ENCODE measurements at places on chromosomes 2 and 18. TPM values are rescaled to one million over a fixed set of nuclear protein-coding genes. Genes with fewer than 3 reads are reported as not detected.

DNA sequence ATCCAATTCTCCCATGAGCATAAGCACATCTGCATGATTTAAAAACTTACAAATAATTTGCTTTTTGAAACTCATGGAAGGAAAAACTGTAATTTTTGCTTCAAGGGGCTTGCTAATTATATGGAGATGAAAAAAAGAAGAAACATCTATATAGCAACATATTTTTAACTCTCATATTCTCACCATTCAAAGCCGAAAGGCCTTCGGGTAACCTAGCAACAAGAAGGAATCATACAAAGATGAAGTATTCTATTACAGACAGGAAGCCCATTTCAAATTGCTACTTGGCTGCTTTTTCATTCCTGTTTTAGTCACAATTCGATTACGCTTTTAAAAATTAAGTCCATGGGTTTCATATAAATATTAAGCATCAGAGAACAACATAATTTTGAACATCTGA lies 39.2 kb upstream of the RNU4ATAC start:
- no peak for DNase-seq

DNA sequence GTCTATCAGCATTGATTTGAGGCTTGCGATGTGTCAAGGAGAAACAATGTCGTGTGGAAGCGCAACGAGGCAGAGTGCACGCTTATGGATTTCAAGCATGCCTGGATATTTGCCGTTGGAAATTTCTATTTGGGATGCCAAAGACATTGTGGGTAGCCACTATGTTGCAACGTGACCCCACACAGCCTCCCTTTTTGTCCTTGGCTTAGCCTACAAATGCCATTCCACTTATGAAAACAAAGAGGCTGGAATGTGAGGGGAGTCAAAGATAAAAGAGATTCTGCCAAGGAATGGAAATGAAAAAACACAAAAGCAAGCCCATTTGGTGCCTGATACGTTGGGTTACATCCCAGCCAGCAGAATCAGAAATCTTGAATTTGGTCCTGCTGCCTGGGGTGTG lies 721.2 kb downstream of the GALR1 start:
- no peak for DNase-seq

DNA sequence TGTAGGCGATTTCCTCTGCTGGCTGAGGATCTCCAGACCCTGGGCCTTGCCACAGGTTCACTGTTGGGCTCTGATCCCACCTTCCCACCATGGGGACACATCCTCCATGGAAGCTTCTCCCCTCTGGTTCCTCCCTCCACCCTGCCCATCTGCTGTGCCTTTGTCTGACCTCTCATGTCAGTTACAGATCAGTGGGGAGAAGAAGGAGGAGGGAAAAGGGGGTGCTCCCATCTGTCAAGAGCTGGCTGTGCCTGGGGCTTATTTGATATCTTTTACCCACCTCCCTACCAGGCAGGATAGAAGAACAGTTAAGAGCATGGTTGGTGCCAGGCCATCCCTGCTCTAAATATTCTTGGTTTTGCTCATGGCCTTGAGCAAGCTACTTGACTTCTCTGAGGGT lies 12.3 kb upstream of the DNAJB2 start:
- DNase-seq: no peak

DNA sequence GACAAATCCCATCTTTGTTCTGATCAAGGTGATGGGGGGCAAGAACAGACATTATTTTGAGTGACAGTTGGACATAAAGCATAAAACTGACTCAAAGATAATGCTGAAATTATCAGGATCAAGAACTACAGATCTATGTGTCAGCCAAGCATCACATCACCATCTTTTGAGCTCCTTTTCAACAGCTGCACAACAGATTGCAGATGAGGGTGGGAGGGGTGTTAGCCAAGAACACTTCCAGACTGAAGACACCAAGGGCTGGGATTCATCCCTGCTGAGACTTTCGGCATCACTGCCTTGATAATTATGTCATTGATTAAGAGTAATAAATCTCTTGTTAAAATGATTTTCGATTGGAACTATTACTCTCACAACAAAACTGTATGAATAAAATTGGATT lies 191.5 kb upstream of the NETO1 start:
- no peak for DNase-seq

DNA sequence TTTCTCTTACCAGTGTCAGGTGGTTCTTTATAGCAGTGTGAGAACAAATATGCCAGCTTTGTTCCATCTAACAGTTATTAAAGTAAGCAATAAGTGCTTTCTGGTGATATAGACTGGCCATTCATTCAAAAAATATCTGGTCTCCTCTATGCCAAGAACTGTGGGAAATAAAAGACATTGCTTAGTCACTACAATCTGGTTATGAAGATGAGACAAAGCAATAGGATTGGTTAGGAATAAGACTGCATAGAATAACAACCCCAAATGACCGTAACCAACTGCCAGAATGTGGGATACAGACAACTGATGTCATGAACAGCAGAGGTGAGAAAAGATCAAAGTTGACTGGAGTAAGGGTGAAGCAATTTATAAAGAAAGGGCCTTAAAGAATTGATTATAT lies 83.8 kb downstream of the MBD2 start:
- no peak for DNase-seq

DNA sequence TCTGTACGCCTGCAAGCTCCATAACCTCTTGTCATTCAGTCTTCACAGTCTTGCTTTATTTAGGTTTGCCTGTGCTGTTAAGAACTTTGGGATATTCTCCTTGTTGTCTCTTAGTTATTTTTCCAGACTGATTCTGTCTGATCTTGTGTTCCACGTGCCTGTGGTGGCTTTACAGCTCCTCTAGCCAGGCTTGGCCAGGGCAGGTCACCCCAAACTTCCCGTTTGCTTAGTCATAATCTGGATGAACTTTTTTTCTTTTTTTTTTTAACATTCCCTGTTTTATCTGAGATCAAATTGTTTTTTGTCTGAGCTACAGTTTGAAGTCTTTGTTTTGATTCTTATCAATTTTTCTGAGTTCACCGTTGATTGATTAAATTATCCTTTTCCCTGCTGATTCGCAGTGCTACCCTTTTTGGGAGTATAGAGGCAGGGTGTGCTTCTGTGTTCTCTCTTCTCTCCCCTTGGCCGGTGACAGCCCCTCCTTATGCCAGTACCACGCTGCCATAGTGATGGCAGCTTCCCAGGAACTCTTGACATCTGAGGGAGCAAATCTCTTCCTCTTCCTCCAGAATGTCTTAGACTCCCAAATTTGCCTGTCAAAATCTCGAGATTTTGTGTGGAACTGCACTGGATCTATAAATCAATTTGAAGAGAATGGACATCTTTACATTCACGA lies 2.5 kb downstream of the SP100 start:
- DNase-seq: no peak

IL1B gene
- total RNA-seq: not detected

DNA sequence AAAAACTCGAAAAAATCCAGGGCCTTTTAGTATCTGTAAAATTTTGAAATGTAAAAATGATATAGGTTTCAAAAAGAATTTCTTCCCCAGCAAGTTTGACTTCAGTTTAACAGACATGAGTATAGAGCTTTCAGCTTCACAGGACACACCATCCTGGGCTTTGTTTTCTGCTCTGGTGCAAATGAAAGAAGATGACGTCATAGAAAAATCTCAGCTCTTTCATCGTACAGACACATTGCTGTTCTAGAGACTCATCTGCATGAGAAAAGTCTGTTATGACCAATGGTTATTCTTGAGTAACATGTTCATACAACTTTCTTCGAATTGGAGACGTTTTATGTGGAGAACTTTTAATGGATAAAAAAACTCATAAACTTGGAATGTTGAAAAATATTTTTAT lies 111.7 kb upstream of the DYNAP start:
- DNase-seq: no peak

CCDC68 gene
- total RNA-seq: not detected

- DNase-seq: no peak
Observed at GRCh38 chr2:234331566-234331965, 165.3 kb downstream of the ARL4C start.

GKN1 gene
- total RNA-seq: not detected

- DNase-seq: no peak
Observed at GRCh38 chr2:232994446-232994845, 18.6 kb downstream of the NGEF start.

DNA sequence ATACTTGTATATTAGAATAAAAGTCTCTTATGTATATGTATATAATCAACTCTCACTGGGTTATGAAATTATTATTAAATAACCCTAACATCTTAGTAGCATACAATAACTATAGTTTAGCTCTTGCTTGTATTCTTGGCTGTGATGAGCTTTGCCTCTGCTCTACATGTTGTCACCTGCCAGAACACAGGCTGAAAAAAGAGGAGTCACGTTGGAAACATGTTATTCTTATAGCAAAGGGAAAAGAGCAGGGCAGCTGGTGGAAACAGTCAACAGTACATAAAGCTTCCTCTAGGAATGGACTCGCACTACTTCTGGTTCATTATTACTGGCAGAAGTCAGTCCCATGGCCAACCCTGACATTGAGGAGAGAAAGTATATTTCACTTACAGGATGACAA lies 362.0 kb upstream of the KYNU start:
- no peak for DNase-seq

DNA sequence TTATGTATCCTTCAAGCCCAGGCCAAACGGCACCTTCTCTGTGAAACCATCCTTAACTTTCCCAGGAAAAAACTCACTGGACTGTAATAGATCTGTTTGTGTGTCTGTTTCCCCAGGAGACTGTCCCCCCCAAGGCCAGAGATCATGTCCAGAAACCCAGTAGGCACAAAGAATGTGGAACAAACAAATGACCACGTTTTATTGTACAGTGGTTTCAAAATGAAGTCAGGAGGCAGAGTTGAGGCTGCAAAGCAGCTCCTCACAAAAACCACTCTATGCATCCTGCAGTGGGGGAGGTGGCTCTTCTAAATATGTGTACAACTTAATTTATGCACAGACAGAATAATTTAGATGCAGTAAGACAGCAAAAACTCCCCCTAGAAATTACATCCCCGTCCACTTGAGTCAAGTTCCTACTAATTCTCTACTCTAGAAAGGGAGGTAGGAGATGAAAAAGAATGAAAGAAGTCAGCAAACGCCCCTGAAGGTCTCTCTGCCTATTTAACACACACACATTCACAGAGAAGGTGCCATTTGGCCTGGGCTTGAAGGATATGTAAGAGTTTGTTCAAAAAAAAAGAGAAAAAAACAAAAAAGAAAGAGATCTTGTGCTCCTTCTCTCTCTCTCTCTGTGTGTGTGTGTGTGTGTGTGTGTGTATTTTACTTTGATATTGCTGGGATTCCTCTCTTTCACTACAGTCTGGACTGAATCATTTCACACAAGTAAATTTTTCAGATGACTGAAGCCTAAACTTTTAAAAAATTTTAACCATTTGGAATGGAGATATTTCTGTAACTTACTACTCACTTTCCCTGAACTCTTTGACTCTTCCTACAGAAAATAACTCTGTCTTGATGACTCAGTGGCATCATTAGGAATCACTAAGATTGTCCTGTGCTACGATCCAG lies 19.5 kb downstream of the BCL2 start:
- DNase-seq: no peak

GRCh38 chr18:11751341-11752115 lies 62.5 kb downstream of the GNAL start:
- no peak for DNase-seq

PLEK gene
- 23.4 TPM for total RNA-seq

GRCh38 chr2:152437276-152438108 lies 102.5 kb downstream of the FMNL2 start:
- no peak for DNase-seq

DNA sequence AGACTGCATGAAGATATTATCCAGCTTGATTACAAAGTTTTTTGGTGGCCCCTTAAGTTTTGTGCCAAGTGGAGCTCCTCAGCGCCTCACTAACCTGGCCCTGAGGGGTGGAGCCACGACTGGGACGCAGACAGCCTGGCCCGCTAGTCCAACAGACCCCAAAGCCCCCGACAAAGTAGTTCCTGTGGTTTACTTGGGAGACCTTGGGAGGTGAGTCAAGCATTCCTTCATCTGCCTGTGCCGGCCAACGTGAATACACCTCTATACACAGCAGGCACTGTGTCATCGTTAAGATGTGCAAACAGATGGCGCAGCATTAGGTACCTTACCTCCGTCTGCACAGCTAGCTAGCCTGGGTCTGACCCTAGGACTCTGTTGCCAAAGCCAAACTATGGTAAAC lies 55.0 kb upstream of the LAMA1 start:
- no peak for DNase-seq

GEN1 gene
- 31.1 TPM for total RNA-seq

GRCh38 chr18:7321831-7322230 lies 90.9 kb downstream of the LRRC30 start:
- DNase-seq: no peak

DNA sequence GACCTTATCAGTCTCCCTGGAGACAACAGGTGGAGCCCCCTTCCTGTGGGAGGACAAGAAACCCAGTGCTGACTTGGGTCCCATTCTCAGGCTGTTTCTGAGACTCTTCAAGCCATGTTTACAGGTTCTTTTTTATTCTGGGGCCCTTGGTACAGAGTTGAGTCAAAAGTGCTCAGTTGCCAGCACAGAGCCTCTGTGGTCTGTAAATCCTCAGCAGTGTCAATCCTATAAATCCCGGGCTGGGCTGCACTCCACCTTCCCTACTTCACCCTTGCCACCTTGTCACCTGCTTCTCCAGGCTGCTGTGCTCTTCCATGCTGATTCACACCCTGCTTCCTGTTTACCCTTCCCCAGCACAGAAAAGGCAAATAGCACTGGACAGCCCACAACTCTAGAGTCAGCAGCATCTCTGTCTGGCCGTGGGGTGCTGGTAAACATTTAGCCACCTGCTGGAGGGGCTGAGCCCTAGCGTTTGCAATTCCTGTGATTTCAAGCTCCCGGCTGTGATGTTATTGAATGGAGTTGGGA lies 74.7 kb downstream of the TNFRSF11A start:
- no peak for DNase-seq

DNA sequence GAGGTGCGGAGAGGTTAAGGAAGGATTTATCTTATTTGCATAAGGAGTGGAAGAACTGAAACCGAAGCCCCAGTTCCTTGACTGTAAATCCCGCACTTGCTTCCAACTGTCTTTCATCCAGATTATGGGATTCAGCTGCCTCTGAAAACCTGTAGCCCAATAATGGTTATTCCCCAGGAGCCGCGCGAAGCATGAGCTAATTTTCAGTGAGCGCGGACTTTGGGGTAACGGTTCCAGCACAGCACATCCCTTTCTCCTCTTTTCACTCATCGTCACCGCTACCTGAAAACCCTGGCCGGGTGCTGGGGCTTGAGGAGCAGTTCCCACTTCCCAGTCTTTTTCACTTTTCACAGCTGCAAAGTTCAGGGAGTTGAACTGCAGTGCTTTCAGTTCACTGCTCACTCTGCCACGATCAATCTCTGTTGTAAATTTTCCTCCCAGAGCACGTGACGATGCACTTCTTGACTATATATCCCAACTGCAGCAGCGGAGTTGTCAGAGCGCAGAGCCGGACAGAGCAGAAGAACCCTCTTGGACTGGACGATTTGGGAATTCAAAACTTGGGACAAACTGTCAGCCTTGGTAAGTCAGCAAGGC lies at the start of gene KCNE4:
KCNE4 (plus strand) TSS at position 498 of the 597 bp plus-strand sequence. CDS start 641 bp downstream, outside the sequence.
- no peak for DNase-seq

- DNase-seq: no peak
Observed at GRCh38 chr2:136125236-136125635, 7.3 kb upstream of the CXCR4 start.

- DNase-seq: no peak
Observed at GRCh38 chr2:131580187-131580586, 52.5 kb downstream of the CCDC74A start.

TCF23 gene
- total RNA-seq: not detected

GALNT14 gene
- total RNA-seq: not detected
